Stimulated activated CD4-positive, alpha-beta T cell treated with anti-CD3 and anti-CD28 coated beads, Interleukin-1b, Interleukin-23, amount 100 ng/mL, for 1 hour (primary cell): ENCODE measurements at places on chromosomes 12 and 14.

DNA sequence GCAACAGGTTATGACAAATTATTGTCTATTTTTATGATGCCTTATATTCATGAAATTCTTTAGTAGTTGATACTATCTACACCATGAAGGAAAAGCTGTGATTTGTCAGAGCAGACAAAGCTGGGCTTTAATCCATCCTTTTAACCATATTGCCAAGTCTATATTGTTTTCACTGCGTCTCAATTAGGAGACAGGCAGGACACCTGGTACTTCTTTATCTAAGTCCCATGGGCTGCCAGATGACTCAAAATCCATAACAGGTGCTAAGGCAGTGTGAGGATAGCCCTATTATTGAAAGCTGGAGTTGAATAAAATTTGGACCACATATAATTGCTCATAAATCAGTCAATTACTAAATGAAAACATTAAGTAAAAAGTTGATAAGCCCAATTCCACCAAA is 22.6 kb downstream of the INSM2 start:
- DNase-seq, result no peak

DNA sequence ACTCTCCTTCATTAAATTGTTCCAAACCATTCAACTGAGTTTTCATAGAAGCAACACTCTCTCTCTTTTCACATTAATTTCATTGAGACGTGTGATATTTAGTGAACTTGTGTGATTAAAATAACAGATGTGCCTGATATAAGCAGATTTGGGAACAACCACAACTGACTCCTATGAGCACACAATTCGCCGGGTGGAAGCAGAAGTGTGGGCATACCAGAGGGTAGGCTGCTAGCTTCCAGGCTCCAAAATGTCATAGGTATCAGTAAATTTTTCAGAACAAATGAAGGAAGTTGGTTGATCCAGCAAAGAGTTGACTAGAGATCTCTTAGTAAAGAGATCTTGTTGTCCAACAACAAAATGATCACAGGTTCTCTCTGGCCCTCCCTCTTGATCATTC is 429.7 kb downstream of the DPF3 start:
- no peak for DNase-seq

DNA sequence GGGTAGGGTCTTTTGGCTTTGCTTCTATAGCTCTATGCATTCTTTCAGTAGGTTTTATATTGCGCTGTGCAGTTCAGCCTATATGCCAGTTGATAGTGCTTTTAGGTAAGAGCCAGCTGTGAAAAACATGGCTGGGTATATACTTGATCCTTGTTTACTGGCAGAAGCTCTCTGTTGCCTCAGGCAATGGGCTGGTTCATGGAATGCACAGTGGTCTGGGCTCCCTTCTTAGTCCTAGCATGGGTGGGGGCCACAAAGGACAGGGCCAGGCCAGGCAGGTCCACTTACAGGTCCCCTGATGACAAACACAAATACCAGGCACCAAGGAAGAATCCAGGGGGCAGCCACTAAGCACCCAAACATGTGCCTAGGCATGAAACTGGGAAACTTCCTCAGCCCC is 240.7 kb downstream of the SEC23A start:
- DNase-seq, result no peak

GRCh38 chr12:5236022-5236640 is 192.5 kb downstream of the KCNA5 start:
- DNase-seq, result no peak

GRCh38 chr12:58489394-58489793 is 430.9 kb downstream of the LRIG3 start:
- no peak for DNase-seq

DNA sequence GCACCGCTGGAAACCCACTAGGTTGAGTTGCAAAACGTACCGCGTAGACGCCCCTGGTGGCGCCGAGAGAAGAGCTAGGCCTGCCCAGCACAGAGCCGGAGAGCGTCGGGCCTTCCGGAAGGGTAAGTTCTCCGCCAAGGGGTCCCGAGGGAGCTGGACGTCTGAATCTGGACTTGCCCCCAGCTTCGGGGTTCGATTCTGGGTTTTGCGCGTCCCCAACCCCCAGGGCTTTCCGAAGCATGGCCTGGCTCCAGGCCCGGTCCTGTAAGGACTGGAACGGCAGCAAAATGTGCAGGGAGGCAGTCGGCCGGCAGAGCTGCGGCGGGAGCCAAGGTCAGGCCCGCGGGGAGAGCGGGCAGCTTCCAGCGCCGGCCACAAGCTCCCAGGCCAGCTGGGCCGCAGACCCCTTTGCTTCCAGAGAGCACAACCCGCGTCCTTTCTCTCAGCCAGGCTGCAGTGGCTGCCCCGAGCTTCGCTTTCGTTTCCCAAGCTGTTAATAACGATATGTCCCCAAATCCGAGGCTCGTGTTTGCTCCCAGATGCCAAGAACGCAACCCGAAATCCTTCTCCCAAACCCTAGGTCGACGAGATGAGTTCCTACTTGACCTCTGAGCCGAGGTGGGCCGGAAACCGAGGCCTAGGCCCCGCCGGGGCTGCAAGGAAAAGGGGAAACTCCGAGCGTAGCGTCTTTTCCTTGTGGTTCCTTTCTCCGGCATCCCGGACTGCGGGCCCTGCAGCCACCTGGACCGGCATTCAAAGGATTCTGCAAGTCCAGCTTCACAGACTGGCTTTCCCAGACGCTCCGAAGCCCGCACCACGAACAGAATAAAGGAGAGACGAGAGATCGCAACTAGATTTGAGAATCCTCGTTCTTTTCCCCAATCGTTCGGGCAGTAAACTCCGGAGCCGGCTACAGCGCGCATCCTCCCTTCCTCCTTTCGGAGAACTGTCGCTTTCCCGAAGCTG is 3.2 kb upstream of the TBX5 start:
- no peak for DNase-seq

DNA sequence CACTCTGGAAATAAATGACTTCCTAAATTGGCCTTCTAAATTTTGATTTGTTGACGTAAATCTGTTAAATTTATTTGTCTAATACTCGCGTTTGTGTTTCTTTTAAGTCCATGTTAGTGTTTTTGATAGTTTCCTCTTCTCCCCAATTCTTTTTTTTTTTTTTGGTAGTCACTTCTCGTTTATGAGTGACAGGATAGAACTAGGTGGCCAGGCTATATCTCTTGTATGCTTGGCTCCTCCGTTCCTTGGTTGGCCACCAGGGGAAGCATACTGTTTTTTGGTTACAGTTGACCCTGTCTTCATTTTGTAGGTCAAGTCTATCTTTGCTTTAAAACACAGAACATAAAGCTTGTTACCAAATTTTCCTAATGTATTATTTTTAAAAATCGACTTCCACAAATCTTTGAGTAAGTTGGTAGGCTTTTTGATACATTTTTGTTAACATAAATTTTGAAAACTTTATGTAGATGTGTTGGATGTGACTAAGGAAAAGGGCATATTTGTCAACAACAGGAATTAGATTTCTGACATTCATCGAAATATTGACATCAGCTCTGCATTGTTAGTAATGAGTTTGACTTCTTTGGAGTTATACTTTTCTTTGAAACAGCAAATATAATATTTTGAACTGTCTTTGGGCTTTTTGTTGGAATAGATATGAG is 2.2 kb downstream of the RCOR1 start:
- DNase-seq, result no peak

DNA sequence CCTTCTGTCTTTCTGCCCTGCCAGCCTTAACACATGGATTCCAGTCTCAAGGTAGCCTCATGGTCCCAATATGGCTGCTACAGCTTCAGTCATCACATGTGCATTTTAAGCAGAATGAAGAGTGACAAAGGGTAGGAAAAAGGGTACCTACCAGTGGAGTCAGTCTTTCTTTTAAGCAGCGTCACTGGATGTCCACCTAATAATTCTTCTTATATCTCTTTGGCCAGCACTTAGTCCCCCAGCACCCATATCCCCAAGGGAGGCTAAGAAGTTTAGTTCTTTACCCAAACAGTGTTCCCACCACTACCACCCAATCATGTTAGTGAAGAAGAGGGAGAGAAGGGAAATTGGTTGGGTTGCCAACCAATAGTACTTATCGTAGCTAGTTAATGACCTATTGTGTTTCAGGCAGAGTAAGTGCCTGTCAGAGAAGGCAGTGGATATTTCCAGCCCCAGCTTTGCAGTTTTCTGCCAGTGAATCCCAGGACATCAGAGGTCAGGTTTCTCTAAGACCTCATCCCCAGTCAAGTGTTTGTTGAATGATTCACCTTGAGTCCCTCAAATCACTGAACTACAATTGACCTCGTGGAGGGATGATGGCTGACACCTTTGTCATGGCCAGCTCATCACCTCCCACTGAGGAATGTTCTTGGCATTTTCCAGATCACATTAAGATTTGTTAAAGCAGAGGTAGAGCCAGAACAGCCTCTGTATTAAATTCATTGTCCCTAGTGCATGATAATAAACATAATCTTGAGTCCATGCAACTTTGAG is 250.9 kb upstream of the CRY1 start:
- DNase-seq, result no peak

GRCh38 chr12:94206886-94207285 is 58.5 kb downstream of the PLXNC1 start:
- no peak for DNase-seq

- DNase-seq, result no peak
These were observed 94.1 kb downstream of the GPHN start for GRCh38 chr14:66601932-66602578.
